ENCODE measurements at places on chromosomes 1 and 21.

DNA sequence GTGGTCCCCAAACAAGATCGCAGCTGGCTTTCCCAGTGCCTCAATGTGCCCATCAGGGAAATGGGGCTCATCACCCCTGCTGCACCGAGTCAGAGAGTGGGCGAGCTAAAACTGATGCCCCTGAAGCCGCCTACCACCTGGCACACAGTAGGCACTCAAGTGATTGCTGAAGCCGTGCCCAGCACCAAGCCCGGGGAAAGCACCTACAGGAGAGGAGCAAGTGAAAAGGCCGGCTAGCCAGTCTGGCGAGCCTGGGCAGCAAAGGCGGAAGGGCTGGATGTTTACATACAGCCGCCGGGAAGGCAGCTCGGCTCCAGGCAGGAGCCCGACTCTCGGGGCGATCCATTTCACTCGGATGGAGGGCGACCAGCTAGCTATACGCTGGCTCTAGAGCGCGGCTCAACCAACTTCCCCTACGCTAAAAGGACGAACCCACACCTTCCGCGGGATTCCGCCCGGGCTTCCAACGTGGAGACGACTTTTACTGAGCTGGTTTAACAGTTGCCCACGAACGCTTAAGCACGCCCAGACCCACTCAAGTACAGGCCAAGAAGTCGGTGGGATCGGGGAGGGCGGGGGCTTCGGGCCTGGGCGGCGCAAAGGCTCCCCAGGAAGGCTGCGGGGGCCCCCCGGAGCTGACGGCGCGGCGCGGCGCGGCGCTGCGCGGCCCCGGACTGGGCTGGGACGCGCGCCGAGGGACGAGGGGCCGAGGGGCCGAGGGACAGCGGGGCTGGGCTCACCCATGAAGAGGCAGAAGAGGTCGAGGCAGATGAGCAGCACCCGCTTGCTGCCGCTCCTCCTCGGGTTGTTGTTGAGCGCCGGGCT lies 1.0 kb downstream of the PLPP3 start:
- H3K36me3 ChIP-seq: no peaks in the 10 kb centered on the region
- DNase-seq: no peak
- H3K27ac ChIP-seq: no peak overlapping the region
- H3K4me1 ChIP-seq: no peaks in the 10 kb centered on the region
- peak overlapping the region; percentile 63 for H3K4me3 ChIP-seq

DNA sequence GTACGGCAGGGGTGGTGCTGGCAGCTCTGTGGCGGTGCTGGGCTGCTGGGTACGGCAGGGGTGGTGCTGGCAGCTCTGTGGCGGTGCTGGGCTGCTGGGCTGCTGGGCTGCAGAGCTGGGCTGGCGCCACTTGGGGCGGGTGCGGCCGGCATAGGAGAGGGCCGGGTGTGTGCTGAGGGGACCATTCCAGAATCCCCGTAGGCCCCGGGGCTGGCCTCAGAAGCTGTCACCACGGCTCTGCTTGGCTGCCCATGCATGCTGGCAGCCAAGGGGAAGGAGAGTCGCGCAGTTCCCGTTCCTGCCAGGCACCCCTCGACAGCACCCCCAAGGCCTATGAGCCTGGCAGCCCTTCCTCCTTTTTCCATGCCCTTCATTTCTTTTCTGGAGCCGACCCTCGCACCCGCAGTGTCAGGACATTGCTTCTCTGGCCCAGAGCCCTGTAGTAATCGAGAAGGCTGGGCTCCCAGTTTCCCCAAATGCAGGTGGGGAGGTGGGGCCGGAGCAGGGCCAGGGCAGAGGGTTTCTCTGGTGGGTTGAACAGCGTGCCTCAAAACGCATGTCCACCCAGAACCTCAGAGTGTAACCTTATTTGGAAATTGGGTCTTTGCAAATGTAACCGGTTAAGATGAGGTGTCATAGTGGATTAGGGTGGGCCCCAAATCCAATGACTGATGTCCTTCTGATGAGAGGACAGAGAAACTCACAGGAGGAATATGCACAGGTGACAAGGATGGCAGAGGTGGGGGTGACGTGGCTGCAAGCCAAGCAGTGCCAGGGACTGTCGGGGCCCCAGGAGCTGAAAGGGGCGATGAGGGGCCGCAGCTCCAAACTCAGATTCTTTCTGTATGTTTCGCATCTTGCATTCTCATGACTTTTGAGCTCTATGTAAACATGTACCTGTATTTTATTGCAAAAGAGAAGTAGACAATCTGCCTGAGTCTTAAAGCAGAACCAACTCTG lies 71.0 kb upstream of the ACTRT2 start:
- H3K27ac ChIP-seq: no peak overlapping the region
- H3K4me3 ChIP-seq: no peak overlapping the region
- no peaks in the 10 kb centered on the region for H3K36me3 ChIP-seq
- no peaks in the 10 kb centered on the region for H3K27me3 ChIP-seq
- no peak for DNase-seq

DNA sequence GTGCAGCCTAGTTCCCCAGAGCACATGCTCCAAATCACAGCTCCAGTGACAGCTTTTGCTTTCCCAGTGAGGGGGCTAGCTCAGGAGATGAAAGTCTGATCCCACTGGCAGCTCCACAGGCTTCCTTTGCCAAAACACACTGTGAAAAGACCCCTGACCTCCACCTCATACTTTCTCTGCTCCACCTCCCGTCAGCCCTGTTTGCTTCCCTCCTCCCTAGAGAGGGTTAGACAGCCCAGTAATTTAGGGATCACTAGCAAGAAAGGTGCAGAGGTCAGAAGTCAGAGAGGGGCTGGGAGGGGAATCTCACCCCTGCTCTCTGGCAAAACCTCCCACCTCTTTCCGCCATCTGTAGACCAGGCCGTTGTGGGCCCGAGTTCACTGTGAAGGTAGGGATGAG lies 62.8 kb downstream of the PLXNA2 start:
- no peak overlapping the region for H3K4me3 ChIP-seq
- H3K4me1 ChIP-seq: peaks cover 6% of the 10 kb centered on the region
- no peak for DNase-seq
- no peaks in the 10 kb centered on the region for H3K36me3 ChIP-seq
- H3K27me3 ChIP-seq: peaks cover 7% of the 10 kb centered on the region

- peaks cover 2% of the 10 kb centered on the region for H3K4me1 ChIP-seq
- peaks cover 4% of the 10 kb centered on the region for H3K27me3 ChIP-seq
- no peak for DNase-seq
- H3K36me3 ChIP-seq: peaks cover 13% of the 10 kb centered on the region
- no peak overlapping the region for H3K4me3 ChIP-seq
- no peak overlapping the region for H3K27ac ChIP-seq
These were observed 76.5 kb downstream of the DHRS3 start for GRCh38 chr1:12541274-12542137.

- DNase-seq: no peak
- peaks cover 11% of the 10 kb centered on the region for H3K36me3 ChIP-seq
- H3K4me1 ChIP-seq: peaks cover 11% of the 10 kb centered on the region
- H3K27ac ChIP-seq: no peak overlapping the region
- H3K27me3 ChIP-seq: no peaks in the 10 kb centered on the region
These were observed 56.0 kb downstream of the ADARB1 start for GRCh38 chr21:45130324-45130774.

- no peak overlapping the region for H3K27ac ChIP-seq
- no peaks in the 10 kb centered on the region for H3K36me3 ChIP-seq
- H3K4me1 ChIP-seq: peaks cover 17% of the 10 kb centered on the region
- no peak overlapping the region for H3K4me3 ChIP-seq
These were observed 17.2 kb upstream of the LAPTM5 start for GRCh38 chr1:30774550-30775432.

DNA sequence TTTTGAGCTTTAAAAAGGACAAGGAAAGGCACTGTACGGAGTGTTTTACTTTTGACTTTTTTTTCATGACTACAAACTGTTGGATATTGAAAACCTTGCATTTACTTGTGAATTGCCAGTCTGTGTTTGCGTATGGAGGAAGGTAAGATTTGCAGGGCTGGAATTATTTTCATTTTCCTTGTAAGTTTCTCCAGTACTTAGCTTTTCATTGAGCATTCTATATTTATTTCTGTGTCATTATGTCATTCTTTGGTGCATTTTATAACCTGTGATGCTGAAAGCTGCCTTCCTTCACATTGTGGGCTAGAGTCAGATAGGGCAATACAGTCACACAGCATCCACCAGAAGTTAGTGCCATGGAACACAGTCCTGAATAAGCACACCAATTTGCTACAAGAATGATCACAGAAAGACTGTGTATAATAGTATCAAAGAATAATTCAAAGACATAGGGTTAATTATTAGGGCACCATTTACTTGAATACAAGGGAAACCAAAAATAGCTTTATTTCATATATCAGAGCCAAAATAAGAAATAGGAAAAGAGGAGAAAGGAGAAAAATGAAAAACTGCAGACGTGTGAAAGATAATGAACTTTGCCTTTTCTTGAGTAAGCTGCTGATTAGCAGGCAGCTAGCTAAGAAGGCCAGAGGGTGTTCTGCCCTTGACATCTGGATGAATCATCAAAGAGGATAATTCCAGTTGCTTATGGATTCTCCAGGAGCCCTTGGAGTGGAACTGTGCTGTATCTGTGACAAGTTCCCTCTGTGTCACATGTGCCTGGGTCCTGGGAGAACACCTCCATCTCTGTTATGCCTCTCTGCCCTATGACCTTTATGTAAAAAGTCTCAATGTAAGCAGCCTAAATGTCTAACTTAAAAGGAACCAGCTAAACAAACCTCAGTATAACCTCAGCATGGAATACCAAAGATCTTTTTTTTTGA lies 8.0 kb upstream of the FAM20B start:
- peaks cover 14% of the 10 kb centered on the region for H3K27me3 ChIP-seq
- H3K4me3 ChIP-seq: no peak overlapping the region
- no peaks in the 10 kb centered on the region for H3K36me3 ChIP-seq
- no peak for DNase-seq

GRCh38 chr1:183137782-183138181 lies 48.3 kb upstream of the LAMC2 start:
- no peak overlapping the region for H3K4me3 ChIP-seq
- no peak for DNase-seq
- no peaks in the 10 kb centered on the region for H3K36me3 ChIP-seq

DNA sequence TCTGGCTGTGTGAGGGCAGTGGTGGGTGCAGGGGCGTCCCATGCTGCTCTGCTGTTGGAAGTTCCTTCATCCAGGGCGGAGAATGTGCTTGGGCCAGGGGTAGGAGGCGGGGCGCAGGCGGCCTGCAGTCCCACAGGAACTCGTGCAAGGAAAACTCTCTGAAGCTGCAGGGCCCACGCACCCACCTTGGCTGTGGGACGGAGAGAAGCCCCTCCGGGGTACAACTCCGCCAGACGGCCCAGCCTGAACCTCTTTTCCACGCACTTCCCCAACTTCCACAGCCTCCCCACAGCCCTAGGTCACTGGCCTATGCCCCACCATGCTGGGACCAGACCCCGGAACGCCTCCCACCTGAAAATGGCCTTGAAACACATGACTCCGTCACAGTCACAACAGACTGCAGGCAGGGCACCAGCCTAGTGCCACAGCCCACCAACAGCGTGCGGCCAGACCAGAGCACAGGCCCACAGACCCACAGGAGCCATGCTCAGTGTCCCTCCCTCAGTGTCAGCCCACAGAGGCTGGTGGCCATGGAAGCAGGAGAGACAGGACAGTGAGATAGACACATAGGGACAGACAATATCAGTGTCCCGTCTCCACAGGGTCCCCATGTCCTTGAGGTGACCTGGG lies 47.8 kb downstream of the WNT9A start:
- H3K4me3 ChIP-seq: no peak overlapping the region
- H3K27me3 ChIP-seq: no peaks in the 10 kb centered on the region
- DNase-seq: no peak

- peak overlapping the region; percentile 27 for H3K4me3 ChIP-seq
- peaks cover 36% of the 10 kb centered on the region for H3K4me1 ChIP-seq
- peak; percentile 63 for DNase-seq
- H3K36me3 ChIP-seq: peaks cover 9% of the 10 kb centered on the region
- no peaks in the 10 kb centered on the region for H3K27me3 ChIP-seq
These were observed 3.9 kb upstream of the CDC42 start for GRCh38 chr1:22048351-22049192.

- no peaks in the 10 kb centered on the region for H3K27me3 ChIP-seq
- H3K27ac ChIP-seq: no peak overlapping the region
- no peak for DNase-seq
- no peak overlapping the region for H3K4me3 ChIP-seq
- H3K36me3 ChIP-seq: no peaks in the 10 kb centered on the region
- H3K4me1 ChIP-seq: no peaks in the 10 kb centered on the region
These were observed 586.3 kb downstream of the LRRIQ3 start for GRCh38 chr1:73611681-73612080.

GRCh38 chr1:90223401-90223800 lies 228.5 kb downstream of the ZNF326 start:
- no peaks in the 10 kb centered on the region for H3K27me3 ChIP-seq
- H3K4me3 ChIP-seq: no peak overlapping the region
- no peaks in the 10 kb centered on the region for H3K4me1 ChIP-seq
- DNase-seq: no peak
- H3K36me3 ChIP-seq: no peaks in the 10 kb centered on the region
- no peak overlapping the region for H3K27ac ChIP-seq

DNA sequence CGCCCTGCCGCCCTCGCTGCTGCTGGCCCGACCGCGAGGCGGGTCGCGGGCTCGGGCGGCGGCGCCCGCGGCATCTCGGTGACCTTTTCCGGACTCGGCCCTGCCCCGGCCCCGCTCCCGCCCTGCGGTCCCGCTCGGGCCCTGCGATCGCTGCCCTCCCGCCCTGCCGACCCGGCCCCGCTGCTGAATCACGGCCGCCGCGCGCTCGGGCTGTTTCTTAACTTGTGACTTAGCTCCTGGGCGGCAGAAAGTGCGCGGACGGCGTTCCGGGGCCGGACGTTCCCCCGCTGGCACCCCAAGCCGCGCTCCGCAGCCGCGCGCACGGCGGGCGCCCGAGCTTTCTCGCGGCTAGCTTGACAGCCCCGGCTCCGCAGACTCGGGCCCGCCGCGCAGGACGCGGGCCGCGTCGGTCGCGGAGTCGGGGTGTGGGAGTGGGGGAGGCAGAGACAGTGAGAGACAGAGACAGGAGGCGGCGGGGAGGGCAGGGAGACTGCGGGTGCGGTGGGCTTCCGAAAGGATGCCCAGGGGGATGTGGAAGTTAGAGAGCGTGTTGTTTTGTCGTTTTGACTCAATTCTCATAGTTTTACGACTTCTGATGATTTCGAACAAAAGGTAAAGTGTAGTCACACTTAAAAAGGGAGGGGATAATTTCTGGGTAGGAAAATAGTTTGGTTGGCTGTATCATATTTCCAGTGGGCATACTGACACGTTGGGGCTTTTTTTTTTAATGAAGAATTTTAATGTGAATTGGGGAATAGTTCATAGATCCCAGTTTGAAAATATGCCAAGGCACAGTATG lies 49.8 kb downstream of the PRDM2 start:
- H3K4me3 ChIP-seq: peak overlapping the region; percentile 99
- peaks cover 47% of the 10 kb centered on the region for H3K4me1 ChIP-seq
- peak overlapping the region; percentile 92 for H3K27ac ChIP-seq

DNA sequence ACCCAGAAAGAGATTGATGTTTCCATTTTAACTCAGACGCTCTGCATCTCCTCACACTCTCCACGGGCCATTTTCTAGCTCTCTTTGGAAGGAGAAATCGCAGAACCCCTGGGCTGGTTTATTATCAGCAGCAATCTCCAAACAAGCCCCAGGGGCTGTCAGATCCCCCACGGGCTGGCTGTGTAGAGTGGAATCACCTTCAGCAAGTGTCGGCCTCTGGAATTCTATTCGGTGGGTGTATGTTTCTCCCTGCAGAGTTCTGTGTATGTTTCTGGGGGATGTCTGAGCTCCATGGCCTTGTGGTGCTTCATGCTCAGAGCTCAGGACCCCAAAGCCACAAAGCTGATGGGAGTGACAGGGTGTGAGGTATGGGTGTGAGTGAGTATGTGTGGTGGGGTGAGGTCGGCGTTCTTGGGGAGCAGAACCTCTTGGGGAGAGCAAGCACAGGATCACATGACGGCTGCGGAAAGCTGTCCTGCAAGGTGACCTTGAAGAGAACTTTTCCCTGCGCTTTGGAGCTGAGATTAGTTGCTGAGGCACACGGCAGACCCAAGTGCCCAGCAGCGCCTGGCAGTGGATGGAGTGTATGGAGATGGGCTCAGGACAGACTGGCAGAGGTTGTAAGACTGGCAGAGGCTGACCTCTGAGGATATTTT lies 489 bp downstream of the ACOT11 start:
- no peak overlapping the region for H3K4me3 ChIP-seq
- H3K36me3 ChIP-seq: no peaks in the 10 kb centered on the region
- H3K27me3 ChIP-seq: peaks cover 2% of the 10 kb centered on the region
- H3K27ac ChIP-seq: no peak overlapping the region
- DNase-seq: no peak

All from T-helper 2 cell treated with Interferon-gamma antibody and Interleukin-4, amounts not matched to agents 5 μg/mL and 100 μg/mL, for 36 hours (primary cell).